Stimulated activated CD4-positive, alpha-beta T cell treated with anti-CD3 and anti-CD28 coated beads, Interleukin-12 subunit alpha, Interleukin-12 subunit beta, amount 100 ng/mL, for 4 hours (primary cell): ENCODE measurements at places on chromosomes 3 and 15.

DNA sequence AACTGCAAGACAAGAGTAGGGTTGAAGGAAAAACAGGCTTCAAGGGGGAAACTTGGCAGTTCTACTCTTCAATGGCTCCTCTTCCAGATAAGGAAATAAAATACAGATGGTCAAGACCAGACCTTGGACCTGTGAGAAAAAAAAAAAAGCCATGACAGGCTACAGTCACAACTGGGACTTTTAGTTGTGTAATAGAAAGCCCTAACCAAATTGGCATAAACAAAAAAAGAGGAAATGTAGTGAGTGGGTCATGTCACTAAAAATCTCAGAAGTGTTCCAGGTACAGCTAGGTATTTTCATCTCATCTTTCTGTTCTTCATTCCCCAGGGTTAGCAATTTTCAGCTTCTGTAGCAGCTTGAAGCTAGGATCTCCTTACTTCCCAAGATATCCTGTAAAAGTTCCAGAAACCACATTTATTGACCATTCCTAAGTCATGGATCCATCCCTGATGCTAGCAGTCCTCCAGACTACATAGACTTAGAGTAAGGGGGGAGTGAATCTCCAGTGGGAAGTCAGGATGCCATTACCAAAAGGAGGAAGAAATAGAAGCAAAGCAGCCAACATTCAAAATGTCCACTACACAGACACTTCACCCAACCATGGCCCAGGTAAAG lies 61.0 kb upstream of the CSTA start:
- DNase-seq = no peak

GRCh38 chr3:119817583-119818363 lies 35.9 kb downstream of the NR1I2 start:
- DNase-seq = no peak

- DNase-seq = no peak
These were observed 124.8 kb upstream of the GOLIM4 start for GRCh38 chr3:168220556-168220955.

- DNase-seq = peak; percentile 5
These were observed 951 bp downstream of the TARS3 start for GRCh38 chr15:101723171-101723873.

DNA sequence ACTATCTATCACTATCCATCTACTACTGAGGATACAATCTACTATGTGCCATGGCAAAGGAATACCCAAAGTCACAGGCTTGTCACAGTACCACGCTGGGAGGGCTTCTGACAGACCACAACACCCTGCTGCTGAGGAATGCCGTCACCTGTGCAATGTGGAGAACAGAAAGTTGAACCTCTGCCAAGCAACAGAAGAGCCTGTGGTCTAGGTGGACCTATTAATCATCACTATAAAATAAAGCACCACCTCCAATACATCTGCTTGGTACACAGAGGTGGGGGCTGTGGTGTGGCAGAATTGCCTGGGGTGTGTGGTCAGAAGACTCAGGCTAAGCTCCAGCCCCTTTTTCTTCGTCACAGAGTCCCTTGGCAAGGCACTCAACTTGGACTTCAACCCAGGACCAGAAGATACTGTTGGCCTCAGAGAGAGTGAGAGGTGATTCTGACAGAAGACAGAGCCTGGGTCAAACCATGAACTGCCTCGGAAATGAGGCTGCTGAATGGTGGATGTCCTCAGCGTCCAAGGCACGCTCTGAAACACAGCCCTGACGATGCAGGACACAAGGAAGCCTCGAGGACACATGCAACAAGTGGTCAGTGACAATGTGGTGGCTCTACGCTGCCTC lies 189.4 kb upstream of the CHRNA7 start:
- no peak for DNase-seq

DNA sequence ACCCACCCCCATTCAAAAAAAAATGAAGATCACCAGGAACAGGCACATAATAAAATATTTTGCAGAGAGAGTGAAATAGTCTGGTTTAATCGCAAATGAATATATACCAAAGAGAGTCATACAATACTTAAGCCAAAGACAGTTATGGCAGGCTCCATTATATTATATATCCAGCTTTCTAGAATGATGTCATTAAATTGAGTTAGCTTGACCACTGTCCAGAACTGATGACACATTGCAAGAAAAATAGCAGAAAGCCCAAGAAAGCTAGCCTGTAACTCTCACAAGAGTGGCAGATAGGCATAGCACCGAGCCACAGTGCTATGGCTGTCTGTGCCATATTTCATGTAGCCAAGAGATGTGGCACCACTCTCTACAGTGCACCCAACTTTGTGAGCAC lies 231.9 kb upstream of the SEMA6D start:
- no peak for DNase-seq

GRCh38 chr3:117910820-117911521 lies 1123.7 kb downstream of the IGSF11 start:
- DNase-seq = no peak

GRCh38 chr3:170632780-170633179 lies 46.9 kb upstream of the SLC7A14 start:
- DNase-seq = no peak

GRCh38 chr3:45515999-45516725 lies 78.4 kb upstream of the LIMD1 start:
- DNase-seq = no peak

DNA sequence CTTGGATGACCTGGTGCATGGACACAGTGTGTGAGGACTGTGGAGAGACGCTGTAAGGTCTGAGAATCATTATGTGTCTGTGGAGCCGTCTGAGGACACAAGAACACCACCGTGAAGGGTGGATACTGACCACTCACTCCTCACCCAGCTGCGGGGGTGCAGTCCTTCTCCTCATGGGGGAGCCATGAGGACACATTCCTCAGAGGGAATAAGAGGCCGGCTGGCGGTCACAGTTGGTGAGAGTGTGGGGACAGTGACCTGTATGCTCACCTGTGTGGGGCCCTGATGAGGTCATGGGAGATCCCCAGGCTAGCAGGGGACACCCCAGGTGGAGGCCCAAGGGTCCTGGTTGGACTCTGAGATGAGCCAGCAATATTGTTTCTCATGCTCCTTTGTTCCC lies 2.5 kb upstream of the TRPM1 start:
- DNase-seq = no peak

DNA sequence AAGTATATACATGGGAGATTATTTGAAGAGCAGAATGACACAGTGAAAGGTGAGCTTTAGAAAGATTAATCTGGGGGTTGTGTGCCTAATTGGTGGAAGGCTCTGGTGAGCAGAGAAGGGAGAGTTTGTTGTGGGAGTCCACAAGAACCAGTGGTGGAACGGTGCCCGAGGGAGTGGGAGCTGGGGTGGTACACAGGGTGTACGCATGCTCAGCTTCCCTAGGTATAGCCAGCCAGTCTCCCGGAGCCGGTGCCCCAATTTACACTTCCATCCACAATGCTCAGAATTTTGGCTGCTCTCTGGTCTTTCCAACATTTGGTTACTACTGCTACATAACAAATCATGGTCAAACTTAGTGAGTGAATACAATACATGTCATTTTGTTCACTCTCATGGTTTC lies 92.5 kb downstream of the MITF start:
- DNase-seq = no peak

DNA sequence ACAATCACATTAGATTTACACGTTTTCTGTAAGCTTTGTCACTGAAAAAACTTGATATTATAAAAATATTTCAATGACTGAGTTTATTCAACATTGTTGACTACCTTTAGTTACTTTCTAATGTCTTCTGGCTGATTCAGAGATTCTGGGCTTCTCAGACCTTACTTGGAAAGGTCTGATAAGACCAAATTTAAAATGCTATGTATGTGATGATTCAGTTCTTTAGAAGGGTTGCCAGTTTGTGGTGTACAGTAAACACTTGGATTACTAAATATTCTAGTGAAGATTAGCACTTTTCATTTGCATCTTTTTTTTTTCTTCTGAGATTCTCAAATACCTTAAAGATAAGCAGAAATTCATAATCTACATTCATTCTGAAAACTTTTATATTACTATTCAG lies 49.8 kb downstream of the SGO1 start:
- no peak for DNase-seq

GRCh38 chr15:101246824-101247745 lies 4.8 kb downstream of the CHSY1 start:
- no peak for DNase-seq

GRCh38 chr15:70354346-70354905 lies 256.7 kb upstream of the TLE3 start:
- no peak for DNase-seq

GRCh38 chr15:31367021-31367729 lies 40.5 kb downstream of the KLF13 start:
- DNase-seq = no peak

DNA sequence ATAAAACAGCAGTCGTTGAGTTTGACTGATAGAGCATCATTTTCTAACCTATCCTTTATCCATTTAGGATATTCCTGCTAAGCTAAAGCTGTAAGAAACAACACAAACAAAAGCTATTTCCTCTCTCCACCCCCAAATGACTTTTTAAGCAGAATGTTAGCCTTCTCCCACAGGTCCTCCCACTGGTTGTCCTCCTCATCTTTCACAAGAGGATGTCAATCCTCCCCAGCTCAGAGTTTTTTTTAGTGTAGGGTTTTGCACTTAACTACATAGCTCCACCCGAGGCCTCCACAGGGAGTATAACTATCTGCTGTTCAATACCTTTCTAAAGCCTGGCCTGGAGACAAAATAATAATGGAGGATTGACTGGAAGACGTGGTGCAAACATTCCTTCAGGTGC lies 7.8 kb downstream of the SETMAR start:
- no peak for DNase-seq

DNA sequence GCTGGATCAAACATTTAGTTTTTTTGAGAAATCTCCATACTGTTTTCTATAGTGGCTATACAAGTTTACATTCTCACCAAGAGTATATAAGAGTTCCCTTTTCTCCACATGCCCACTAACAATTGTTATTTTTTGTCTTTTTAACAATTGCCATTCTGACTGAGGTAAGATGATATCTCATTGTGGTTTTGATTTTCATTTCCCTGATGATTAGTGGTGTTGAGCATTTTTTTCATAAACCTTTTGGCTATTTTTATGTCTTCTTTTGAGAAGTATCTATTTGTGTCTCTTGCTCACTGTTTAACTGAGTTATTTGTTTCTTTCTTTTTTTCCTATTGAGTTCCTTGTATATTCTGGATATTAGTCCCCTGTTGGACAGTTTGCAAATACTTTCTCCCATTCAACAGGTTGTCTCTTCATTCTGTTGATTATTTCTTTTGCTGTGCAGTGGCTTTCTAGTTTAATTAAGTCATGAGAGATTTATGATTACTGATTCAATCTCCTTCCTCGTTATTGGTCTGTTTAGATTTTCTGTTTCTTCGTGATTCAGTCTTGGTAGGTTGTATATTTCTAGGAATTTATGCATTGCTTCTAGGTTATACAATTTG lies 6.7 kb upstream of the RNF13 start:
- DNase-seq = no peak

DNA sequence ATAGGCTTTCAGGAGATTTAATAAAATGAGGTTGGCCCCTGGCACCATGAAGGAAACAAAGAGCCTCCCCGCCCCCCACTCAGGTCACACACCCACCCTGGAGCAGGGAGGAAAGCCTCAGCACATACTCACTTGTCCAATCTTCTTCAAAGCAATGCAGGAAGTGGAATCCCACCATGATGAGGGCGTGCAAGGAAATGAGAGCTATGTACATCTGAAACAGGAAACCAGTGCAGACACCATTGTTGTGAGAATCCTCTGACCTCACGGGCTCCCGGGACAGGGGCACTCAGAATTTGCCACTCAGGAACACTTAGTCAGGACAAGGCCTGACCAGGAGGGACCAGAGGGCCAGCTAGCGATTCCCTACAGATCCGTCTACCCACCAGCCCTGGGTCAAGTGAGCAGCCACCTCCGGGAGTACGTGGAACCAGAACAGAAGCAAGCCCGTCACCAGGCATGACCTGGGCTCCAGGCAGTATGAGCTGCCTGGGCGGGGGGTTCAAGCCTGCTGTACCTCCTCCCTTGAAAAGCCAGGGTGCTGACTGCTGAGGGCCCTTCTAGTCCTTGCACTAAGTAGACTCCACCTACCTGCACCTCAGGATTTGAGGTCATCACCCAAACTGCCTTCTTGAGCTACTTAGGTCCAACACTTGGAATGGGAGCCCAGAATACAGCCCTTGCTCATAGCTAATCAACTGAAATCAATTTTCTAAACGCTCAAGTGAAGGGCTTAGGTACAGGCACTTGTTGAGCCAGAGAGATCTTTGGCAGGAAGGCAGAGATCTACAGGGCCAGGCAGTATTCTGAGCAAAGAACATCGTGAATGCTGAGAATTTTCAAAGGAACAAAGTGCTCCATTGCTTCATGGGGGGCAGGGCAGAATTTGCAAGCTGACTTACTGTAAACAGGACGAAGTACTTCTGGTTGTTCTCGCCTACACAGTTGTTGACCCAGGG lies 42.7 kb downstream of the ZDHHC3 start:
- DNase-seq = no peak

- no peak for DNase-seq
These were observed 63.3 kb downstream of the LEO1 start for GRCh38 chr15:51908316-51908715.

DNA sequence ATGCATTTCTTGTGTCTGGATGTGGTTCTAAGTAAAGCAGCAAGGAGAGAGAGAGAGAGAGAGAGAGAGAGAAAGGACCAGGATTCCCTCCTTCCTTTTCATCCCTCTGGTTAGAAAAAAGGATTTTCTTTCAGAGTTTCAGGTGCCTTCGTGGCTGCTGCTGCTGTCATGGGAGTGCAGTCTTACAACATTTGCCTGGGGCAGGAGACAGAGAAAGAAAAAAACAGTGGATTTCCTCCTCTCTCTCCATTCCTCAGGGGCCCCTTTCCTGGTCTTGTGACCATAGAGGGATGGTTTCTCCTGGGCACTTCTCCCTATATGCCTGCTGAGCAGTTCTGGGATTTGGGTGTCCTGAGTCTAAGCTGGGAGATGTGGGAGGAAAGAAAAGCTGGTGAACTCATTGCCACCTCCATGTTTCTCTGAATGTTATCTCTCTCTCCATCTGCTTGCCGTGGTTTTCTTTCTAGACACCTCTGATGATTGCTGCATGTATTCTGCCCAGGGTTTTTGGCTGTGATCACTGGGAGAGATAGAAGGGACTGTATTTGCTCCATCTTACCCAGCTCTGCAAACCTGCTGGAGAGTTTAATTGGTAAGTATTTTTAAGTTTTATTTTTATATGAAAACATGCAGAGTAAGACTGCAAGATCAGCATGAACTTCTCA lies 142.4 kb upstream of the RGMA start:
- DNase-seq = no peak

- DNase-seq = no peak
These were observed 175.1 kb downstream of the VGLL3 start for GRCh38 chr3:86815880-86816279.

- no peak for DNase-seq
These were observed 144.5 kb upstream of the BCL6 start for GRCh38 chr3:187889601-187890404.

- no peak for DNase-seq
These were observed 77.4 kb upstream of the XCR1 start for GRCh38 chr3:46104706-46105105.

GRCh38 chr3:189103208-189103607 lies 68.6 kb upstream of the TPRG1 start:
- no peak for DNase-seq

DNA sequence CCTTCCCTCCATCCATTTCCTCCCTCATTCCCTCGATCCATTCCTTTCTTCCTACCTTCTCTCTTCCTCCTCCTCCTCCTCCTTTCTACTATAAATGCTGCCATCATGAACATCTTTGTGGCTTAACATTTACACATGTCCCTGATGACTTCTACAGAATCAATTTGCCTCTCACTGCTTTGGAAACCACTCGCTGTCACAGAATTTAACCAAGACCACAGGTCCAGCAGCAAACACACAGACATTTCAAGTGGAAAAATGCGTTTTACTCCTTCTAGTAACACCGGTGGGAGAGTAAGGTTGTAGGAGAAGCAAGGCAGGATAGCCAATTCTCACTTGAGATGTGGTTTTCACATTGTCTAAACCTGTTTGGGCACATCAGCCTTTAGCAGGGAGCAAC lies 101.4 kb upstream of the LRIG1 start:
- DNase-seq = no peak
